Fibroblast of lung (primary cell): ENCODE measurements at places on chromosomes 5 and 9. TPM values are rescaled to one million over a fixed set of nuclear protein-coding genes. Genes with fewer than 3 reads are reported as not detected.

The SERINC5 gene
- 10.9 and 11.3 TPM in 2 replicates for total RNA-seq

The PTGER4 gene
- 3.3 and 5.4 TPM in 2 replicates for total RNA-seq

DNA sequence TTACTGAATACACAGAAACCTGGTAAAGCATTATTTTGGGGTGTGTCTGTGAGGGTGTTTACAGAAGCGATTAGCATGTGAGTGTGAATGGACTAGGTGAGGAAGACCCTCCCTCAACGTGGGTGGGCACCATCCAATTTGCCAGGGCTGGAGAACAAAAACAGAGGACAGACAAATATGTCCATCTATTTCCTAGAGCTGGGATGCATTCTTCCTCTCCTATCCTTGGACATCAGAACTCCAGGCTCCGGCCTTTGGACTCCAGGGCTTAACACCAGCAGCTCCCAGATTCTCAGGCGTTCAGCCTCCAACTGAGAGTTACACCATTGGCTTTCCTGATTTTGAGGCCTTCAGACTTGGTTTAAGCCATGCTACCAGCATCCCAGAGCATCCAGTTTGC is 65.8 kb upstream of the CHD1 start:
- H3K27me3 ChIP-seq = no peaks in the 10 kb centered on the region
- no peak for DNase-seq
- no peaks in the 10 kb centered on the region for H3K4me1 ChIP-seq

- H3K36me3 ChIP-seq = no peaks in the 10 kb centered on the region
- DNase-seq = peak; percentile 81
- no peaks in the 10 kb centered on the region for H3K27me3 ChIP-seq
- peak overlapping the region; percentile 93 for H3K27ac ChIP-seq
- peak overlapping the region; percentile 69 for H3K4me3 ChIP-seq
These were observed 923 bp upstream of the ZBTB5 start for GRCh38 chr9:37466037-37466709.
